Occipital lobe (tissue), 3 donors: ENCODE measurements at places on chromosomes 1 and 21. TPM values are rescaled to one million over a fixed set of nuclear protein-coding genes. Genes with fewer than 3 reads are reported as not detected.

HEYL gene
- 0.47 TPM for total RNA-seq

GRCh38 chr1:228695015-228695955, 40.0 kb upstream of the RHOU start:
- DNase-seq: no peak

GRCh38 chr1:99365141-99365540, 100.8 kb downstream of the PLPPR4 start:
- DNase-seq: no peak

DNA sequence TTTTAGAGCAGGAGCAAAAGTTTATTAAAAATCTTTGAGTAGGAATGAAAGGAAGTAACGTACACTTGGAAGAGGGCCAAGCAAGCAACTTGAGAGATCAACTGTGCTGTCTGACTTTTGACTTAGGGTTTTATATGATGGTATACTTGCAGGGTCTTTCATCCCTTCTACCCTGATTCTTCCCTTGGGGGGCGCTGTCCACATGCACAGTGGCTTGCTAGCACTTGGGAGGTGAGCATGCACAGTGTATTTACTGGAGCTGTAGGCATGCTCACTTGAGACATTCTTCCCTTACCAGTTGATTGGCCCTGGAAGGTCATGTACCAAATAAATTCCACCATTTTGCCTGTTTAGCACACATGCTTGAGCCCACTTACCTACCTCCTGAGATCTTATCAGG, 1001.3 kb upstream of the ADGRL2 start:
- DNase-seq: no peak

INSRR gene
- total RNA-seq: 0.31 TPM

- no peak for DNase-seq
These were observed 64.0 kb upstream of the RGS21 start for GRCh38 chr1:192252776-192253175.

CRABP2 gene
- 3.1 TPM for total RNA-seq

- DNase-seq: no peak
These were observed 622.0 kb downstream of the KIF26B start for GRCh38 chr1:245776694-245777332.

- no peak for DNase-seq
These were observed 14.5 kb downstream of the SORT1 start for GRCh38 chr1:109383087-109383779.

DNA sequence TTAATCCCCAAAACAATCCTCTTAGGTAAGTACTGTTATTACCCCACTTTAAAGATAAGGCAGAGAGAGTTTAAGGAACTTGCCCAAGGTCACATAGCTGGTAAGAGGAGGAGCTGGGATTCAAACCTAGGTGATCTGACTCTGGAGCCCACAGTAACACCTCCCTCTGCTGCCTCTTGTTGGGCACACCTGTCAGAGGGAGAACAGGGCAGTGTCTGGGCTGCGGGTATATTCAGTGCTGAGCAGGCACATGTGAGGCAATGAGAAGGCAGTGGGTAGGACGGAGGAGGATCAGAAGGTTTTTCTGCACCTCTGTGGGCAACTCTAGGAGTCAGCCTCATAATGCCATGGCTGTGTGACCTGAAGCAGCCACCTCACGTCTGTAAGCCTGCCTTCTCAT, 1.8 kb downstream of the HPCA start:
- DNase-seq: no peak

- no peak for DNase-seq
These were observed 75.7 kb upstream of the KIAA1614 start for GRCh38 chr1:180837020-180837419.

- DNase-seq: peak; percentile 58
These were observed 71.7 kb upstream of the ETS2 start for GRCh38 chr21:38733972-38734546.

CELSR2 gene
- total RNA-seq: 41.8 TPM

OR2M7 gene
- total RNA-seq: not detected

SIM2 gene
- total RNA-seq: not detected

GRCh38 chr1:70887936-70888335, 159.7 kb downstream of the PTGER3 start:
- DNase-seq: no peak

FAM110D gene
- total RNA-seq: 0.47 TPM

DNA sequence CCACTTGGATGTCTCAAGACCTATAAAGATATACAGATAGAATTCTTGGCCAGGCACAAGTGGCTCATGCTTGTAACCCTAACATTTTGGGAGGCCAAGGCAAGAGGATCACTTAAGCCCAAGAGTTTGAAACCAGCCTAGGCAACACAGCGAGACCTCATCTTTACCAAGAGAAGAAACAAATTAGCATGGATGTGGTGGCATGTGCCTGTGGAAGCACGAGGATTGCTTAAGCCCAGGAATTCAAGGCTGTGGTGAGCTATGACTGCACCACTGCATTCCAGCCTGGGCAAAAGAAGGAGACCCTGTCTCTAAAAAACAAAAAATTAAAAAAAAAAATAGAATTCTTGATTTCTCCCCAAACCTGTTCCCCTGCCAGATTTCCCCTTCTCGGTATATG, 8.3 kb downstream of the ASAP3 start:
- no peak for DNase-seq

- no peak for DNase-seq
These were observed 75.8 kb downstream of the CTH start for GRCh38 chr1:70486676-70487458.

- no peak for DNase-seq
These were observed 28.7 kb downstream of the MARK1 start for GRCh38 chr1:220556641-220557040.

GRCh38 chr1:232036181-232036933, 409.8 kb downstream of the DISC1 start:
- no peak for DNase-seq

GRCh38 chr1:205430696-205431305, 8.9 kb upstream of the LEMD1 start:
- DNase-seq: peak; percentile 51

GRCh38 chr1:214604523-214604922, 1.5 kb downstream of the CENPF start:
- no peak for DNase-seq

- no peak for DNase-seq
These were observed 18.1 kb downstream of the SON start for GRCh38 chr21:33560965-33561364.

DMRTA2 gene
- total RNA-seq: 5.8 TPM

DNA sequence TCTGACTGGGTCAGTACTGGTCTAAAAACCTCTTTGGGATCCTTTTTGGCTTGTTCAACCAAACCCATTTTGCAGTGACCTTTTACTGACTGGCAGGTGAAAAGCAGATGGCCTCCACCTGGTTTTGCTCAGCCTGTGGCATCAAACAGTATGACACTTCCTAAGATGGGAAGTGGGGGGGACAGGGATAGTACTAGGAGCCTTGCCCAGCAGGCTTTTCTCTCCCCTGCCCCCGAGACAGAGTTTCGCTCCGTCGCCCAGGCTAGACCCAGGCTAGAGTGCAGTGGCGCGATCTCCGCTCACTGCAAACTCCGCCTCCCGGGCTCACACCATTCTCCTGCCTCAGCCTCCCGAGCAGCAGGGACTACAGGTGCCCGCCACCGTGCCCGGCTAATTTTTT, 18.3 kb downstream of the INTS3 start:
- DNase-seq: no peak

GRCh38 chr1:203609979-203610493, 16.6 kb upstream of the ATP2B4 start:
- no peak for DNase-seq

DNA sequence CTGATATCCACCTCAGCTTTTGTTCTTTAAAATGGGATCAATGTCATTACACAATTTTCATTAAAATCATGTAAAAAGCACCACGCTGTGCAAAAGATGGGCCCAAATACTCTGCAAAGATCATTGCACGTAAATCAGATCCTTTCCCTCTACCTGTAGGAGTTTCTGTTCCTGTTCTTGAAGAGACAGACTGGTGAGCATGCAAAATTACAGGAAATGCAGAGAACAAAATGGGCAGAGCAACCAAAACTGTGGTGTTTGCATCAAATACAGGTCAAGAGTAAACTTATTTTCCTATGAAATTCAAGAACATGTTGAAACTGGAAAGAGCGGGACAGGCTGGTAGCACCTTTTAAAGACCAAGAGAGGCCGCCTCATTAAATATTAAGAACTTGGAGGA, 294.9 kb upstream of the ADGRL2 start:
- DNase-seq: no peak

GRCh38 chr1:107297681-107298080, 156.8 kb downstream of the NTNG1 start:
- DNase-seq: no peak

XCL1 gene
- not detected for total RNA-seq

GNAT2 gene
- not detected for total RNA-seq

EPHA8 gene
- total RNA-seq: 0.94 TPM

DNA sequence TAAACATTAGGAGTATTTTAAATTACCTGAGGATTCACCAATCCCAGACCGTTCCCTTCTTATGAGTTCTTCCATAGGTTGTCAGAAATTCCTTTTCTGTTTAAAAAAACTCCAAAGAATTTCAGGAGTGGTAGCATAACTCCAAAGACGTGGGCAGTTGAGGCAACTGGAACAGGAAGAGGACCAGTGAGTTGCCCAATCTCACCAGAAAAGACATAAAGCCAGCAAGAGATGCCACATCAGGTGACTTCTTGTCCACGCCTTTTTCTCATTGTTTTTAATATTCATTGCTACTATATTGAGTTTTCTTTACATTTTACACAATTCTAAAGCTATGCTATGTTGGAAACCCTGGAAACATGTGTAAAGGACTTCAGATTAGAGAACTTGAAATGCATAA, 88.1 kb upstream of the JAK1 start:
- DNase-seq: no peak

DNA sequence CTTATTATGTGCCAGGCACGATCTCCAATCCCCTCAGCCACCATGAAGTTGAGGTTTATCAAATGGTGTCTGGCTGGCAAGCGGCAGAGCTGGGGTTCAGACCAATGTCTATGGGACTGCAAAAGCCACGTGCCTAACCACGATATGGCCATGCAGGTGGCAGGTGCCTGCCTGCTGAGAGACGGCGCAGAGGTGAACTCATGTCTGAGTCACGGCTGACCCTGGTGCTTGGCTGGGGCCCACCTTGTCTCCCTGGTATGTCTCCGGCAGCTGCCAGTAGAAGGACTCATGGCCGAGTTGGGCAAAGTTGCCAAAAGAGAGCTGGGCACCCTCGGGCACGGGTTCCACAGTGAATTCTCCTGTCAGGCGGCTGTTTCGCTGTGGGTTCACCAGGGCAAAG, 59.9 kb downstream of the LDLRAD2 start:
- DNase-seq: no peak

DNA sequence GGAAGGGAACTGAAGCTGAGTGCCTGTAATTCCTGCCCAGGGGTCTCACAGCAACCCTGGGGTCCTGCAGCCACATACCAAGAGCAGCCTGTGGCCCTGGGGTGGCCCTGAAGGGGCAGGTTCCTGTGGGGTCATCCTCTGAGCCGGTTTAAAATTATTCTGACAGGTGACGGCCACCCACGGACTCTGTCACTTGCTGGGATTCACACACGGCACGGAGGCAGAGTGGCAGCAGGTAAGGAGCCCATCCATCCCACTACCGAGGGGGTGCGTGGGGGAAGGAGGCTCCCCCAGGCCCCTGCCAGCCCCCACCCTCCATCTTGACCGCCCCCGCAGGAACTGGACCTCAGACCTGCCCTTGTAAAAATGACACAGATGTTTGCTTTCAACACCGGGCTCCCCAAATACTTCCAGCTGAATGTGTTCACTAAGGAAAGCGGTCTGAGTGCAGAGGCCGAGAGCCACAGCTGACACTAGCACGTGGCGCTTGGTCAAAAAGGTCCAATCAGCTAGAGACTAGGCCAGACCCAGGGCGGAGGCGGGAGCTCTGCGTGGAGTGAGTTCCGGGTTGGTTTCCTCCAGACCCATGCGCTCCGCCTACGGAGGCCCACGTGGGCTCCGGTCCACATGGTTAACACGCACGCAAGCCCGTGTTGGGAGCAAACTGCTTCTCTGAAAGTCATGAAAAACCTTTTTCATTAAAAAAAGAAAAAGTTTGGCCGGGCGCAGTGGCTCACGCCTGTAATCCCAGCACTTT, 10.0 kb downstream of the YBEY start:
- peak; percentile 16 for DNase-seq

DNA sequence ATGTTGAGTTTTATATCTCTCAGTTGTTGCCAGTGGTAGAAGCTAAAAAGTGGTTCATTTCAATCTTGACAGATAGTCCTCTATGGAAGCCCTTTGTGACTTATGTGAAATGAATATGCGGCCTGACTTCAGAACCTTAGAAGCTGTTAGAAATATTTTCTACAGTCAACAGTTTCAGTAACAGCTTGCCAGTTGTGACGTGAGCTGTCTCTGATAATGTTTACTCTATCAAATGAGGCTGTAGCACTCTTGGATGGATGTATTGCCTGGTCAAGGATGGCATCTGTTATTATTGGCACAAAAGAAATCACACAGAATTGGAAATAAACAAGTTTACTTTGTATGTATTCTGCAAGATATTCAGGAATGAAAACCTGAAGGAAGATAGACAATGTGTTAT, 31.9 kb downstream of the SNX7 start:
- DNase-seq: no peak

DNA sequence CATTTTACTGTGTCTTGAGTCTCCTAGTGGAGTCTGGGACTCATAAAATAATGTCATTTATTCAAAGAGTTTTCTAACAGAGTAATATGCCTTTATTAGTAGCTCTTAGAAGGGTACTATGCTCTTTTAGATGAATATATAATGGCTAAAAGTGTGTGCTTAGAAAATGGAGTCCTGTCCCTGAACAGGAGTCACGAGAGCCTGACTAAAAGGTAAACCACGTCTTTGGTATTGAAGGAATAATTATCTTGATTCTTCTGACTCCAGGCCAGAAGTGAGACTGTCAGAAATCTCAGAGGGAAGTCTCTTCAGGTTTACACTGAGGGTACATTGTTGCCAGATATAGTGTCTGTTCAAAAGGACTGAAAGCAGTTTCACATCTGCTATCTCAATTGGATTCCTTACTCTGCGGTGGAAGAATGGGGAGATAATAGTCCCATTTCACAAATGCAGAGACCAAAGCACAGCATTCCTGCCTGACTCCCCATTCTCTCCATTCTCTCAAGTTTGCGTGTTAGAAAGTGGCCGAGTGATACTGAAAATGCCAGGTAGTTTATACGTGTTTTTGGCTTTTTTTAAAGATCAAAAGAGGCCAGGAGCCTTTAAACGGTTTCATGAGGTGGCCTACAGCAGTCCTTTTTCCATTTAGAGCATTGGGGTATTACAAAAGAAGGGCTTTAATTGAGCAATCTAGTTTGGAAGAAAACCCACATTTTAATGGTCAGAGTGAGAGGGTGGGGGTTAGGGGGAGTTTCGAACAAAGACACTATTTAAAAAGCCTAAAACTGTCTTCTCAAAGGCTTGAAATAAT, 176.6 kb downstream of the VPS13D start:
- no peak for DNase-seq

HSPB7 gene
- not detected for total RNA-seq

DNALI1 gene
- total RNA-seq: 3.1 TPM

GRCh38 chr1:201656311-201657032, 117.5 kb downstream of the NAV1 start:
- DNase-seq: no peak

DNA sequence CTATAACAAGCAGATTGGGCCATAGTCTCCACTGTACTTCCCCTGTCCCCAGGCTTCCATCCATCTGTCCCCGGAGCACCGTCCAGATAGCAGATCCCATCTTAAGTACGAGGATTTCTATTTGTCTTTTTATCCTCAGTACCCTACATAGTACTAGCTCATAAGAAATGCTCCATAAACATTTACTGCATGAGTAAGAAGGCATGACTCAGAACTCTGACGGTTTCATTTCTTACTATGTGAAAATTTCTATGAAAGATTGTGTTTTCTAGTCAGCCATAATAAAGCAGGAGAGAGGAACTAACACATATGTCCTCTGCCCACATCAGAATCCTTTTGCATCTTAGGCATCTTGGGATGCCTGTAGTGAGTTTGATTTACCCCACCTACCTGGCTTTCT, 49.5 kb downstream of the CHD1L start:
- no peak for DNase-seq

CYP4A11 gene
- total RNA-seq: not detected
